ENCODE measurements at places on chromosomes 6 and 20.

DNA sequence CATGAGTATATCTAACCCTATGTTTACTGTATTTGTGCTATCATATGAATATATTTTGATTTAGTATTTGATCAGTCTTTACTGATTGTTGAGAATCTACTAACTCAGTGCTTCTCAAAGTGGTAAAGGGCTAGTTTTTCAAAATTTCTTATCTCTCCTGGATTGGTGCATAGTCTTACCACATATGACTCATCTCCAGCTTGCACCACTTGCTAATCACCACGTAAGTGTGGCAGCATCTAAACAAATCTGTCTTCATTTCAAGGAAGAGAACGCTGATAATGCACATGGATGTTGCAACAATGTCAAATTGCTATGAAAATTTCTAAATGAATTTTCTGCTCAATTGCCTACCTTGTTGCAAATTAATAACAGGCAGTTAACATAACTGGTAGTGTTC is 299.5 kb downstream of the PAX1 start:
- H3K4me3 ChIP-seq = no peak overlapping the region
- no peaks in the 10 kb centered on the region for H3K36me3 ChIP-seq
- no peak for DNase-seq
- no peaks in the 10 kb centered on the region for H3K27me3 ChIP-seq
- H3K27ac ChIP-seq = no peak overlapping the region

DNA sequence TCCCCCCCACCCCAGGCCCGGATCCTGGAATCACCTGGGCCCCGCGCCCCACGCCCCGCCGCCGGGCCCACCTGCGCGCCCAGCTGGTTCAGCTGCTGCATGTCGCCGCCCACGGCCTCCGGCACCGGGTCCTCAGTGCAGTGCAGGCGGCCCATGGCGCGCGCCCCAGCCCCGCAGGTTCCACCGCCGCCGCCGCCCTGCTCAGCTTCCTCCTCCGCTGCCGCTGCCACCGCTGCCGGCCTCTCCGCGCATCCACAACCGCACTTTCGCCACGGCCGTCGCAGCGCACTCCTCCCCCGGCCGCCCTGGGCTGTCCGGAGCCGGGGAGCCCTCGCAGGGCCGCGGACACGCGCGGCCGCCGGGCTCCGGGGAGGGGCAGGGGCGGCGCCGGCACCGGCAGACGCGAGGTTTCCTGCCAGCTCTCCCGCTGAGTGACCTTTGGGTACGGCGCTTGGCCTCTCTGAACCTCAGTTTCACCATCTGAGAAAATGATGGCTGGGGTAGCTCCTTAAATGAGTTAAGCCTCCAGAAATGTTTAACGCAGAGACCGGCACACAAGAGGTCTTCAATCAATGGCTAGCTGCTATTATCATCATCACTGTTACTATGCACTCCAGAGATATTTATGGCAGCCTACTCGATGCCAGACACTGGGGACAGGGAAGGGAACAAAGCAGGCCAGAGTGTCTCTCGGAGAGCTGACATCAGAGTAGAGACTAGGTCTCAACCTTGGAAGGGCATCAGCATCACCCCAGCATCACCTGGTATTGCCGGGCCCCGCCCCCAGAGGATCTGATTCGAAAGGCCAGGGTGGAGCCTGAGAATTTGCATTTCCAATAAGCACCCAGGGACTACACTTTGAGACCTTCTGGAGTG is at the start of gene COMMD7:
Gene COMMD7 (minus strand): TSS at position 231 of the 876 bp plus-strand sequence. CDS start 76 bp downstream, at position 155.
- H3K4me1 ChIP-seq = peaks cover 5% of the 10 kb centered on the region
- H3K27ac ChIP-seq = peak within 1 kb of the TSS; percentile 55
- peak within 1 kb of the TSS; percentile 81 for H3K4me3 ChIP-seq

GRCh38 chr6:14542670-14543366 is 425.2 kb downstream of the CD83 start:
- no peaks in the 10 kb centered on the region for H3K36me3 ChIP-seq
- no peak overlapping the region for H3K4me3 ChIP-seq

DNA sequence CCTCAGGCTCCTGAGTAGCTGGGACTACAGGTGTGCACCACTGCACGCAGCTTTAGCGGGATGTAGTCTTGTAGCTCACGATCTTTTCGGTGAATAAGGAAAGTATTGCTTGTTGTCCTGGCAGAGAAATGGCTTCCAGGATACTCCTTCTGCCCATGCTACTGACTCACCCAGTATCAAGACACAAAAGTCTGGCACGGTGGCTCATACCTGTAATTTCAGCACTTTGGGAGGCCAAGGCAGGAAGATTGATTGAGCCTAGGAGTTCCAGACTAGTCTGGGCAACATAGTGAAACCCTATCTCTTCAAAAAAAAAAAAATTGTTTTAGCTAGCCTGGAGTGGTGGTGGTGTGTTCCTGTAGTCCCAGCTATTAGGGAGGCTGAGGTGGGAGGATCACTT is 40.9 kb upstream of the B4GALT5 start:
- DNase-seq = no peak
- H3K4me1 ChIP-seq = peaks cover 31% of the 10 kb centered on the region
- no peaks in the 10 kb centered on the region for H3K36me3 ChIP-seq
- no peak overlapping the region for H3K4me3 ChIP-seq
- H3K27me3 ChIP-seq = no peaks in the 10 kb centered on the region

GRCh38 chr6:26032340-26033084 is 54.7 kb upstream of the HFE start:
- peak; percentile 59 for DNase-seq
- H3K4me3 ChIP-seq = peak overlapping the region; percentile 69
- H3K27me3 ChIP-seq = no peaks in the 10 kb centered on the region
- peak overlapping the region; percentile 98 for H3K27ac ChIP-seq
- no peaks in the 10 kb centered on the region for H3K36me3 ChIP-seq

GRCh38 chr6:22026164-22026678 is 270.6 kb downstream of the PRL start:
- H3K4me3 ChIP-seq = no peak overlapping the region
- no peaks in the 10 kb centered on the region for H3K27me3 ChIP-seq
- H3K36me3 ChIP-seq = no peaks in the 10 kb centered on the region
- no peaks in the 10 kb centered on the region for H3K4me1 ChIP-seq
- DNase-seq = no peak

- no peak overlapping the region for H3K27ac ChIP-seq
- no peaks in the 10 kb centered on the region for H3K36me3 ChIP-seq
- H3K27me3 ChIP-seq = no peaks in the 10 kb centered on the region
Measured at GRCh38 chr20:46076806-46077205, 13.0 kb downstream of the NCOA5 start.

DNA sequence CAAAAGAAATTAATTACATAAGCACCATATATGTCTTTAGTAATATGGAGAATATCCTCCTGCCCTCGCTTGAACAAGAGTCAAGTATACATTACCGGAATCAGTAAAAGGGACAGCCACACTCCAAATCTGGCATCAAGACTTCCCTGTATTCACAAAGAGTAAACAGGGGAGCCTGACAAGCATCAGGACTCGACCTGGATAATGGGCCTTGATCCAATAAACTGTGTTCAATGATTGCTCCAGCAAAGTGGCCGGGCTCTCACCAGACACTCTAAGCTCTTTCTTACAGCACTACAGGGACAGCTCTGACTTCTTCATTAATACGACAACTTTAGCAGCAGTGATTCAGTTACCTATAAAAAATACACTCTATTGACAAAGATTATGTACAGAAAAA is 307.9 kb upstream of the POU3F2 start:
- no peak overlapping the region for H3K4me3 ChIP-seq
- no peak for DNase-seq
- peaks cover 8% of the 10 kb centered on the region for H3K4me1 ChIP-seq
- no peaks in the 10 kb centered on the region for H3K27me3 ChIP-seq

DNA sequence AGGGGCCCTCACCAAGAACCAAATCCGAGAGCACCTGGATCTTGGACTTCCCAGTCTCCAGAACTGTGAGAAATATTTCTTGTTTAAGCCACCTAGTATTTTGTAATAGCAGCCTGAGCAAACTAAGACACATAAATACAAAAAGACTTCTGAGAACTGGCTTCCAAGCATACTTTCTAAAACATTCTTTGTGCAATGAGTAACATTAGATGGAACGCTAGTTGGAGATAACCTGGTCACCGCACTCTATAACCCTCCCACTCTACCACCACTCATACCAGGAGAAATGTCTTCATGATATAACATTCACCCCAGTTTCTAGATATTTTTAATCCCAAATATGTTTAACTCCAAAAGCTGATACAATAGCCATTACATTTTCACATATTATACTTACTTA is 169.5 kb upstream of the THEMIS start:
- no peaks in the 10 kb centered on the region for H3K27me3 ChIP-seq
- H3K27ac ChIP-seq = peak overlapping the region; percentile 81
- H3K36me3 ChIP-seq = no peaks in the 10 kb centered on the region

DNA sequence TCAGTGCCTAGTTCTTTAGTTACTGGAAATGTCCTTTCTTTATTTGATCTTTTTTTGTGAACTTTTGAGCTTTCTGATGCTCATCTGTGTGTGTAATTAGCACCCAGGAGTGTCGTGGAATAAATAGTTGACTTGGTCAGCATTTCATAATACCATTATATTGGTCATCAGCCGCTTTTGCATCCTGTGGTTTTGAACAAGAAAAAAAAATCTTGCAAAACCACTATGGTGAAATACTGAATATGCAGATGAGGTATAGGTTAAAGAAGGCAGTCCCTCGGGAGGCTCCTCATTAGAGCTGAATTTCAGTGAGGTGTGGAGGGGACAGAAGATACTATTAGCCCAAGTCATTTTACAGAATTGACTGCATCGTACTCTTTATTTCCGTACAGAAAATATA is 90.1 kb downstream of the FOXO3 start:
- no peaks in the 10 kb centered on the region for H3K27me3 ChIP-seq
- H3K4me3 ChIP-seq = no peak overlapping the region
- H3K4me1 ChIP-seq = peaks cover 93% of the 10 kb centered on the region

- H3K4me1 ChIP-seq = no peaks in the 10 kb centered on the region
- H3K27me3 ChIP-seq = no peaks in the 10 kb centered on the region
- no peak overlapping the region for H3K27ac ChIP-seq
- DNase-seq = no peak
- H3K4me3 ChIP-seq = no peak overlapping the region
- no peaks in the 10 kb centered on the region for H3K36me3 ChIP-seq
Measured at GRCh38 chr6:164097056-164097455, 682.5 kb downstream of the QKI start.

GRCh38 chr20:59948212-59948611 is 8.0 kb downstream of the FAM217B start:
- peak overlapping the region; percentile 35 for H3K27ac ChIP-seq
- no peak for DNase-seq
- peaks cover 13% of the 10 kb centered on the region for H3K4me1 ChIP-seq
- no peaks in the 10 kb centered on the region for H3K27me3 ChIP-seq
- no peak overlapping the region for H3K4me3 ChIP-seq

- no peak overlapping the region for H3K27ac ChIP-seq
- H3K4me3 ChIP-seq = no peak overlapping the region
Measured at GRCh38 chr20:58112017-58112781, 116.3 kb downstream of the ANKRD60 start.

DNA sequence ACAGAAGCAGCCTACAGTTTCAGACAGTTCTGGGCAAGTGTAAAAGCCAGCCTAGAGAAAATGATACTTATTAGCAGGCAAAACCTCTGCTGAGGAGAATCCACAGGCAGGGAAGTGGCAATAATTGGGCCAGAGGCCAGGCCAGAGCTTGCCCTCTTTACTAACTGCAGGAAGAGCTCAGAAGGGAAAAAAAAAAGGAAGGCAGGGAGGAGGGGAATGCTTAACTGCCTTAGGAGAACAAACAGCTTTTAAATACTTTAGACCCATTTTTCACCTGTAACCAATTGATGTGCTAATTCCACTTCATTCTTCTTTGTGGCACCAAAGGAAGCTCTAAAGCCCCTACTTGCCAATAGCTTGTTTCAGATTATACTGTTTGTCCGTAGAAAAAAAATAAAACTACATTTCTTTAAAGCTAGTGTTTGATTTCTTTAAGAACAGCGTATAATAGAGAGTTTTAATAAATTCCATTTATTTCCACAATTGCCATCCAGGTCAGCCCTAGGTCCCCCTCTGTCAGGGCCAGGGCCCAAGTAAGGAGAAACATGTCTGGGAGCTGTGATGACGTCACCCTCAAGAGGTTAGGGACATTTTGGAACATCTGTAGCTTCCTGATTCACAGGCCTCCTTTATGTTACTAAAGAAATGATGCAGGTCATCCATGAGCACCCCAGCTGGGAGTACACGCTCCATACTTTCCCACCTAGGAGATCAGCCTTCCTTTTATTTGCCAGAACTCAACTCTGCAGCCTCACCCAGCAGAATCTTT is 384.3 kb downstream of the CDC5L start:
- H3K4me1 ChIP-seq = no peaks in the 10 kb centered on the region
- no peak for DNase-seq
- no peak overlapping the region for H3K27ac ChIP-seq
- no peak overlapping the region for H3K4me3 ChIP-seq
- H3K27me3 ChIP-seq = no peaks in the 10 kb centered on the region

DNA sequence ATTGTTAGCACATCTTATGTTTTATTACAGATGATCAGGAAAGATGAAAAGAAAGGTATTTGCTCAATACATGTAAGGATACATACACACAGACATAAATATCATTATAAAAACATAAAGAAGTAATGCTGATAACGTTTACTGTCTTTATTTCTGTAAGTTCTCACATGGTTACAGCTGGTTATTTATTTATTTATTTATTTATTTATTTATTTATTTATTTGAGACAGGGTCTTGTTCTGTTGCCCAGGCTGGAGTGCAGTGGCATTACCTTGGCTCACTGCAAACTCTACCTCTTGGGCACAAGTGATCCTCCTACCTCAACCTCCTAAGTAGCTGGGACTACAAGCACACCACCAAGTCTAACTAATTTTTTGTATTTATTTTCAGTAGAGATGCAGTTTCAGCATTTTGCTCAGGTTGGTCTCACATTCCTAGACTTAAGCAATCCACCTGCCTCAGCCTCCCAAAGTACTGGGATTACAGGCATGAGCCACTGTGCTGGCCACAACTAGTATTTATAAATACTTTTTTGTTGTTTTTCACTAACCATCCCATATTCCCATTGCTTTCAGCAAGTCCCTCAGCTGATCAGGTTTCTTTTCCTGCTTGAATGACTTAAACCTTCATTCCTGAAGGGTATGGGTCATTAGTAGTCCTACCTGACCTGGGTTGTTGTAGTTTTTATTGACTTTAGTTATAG is 35.8 kb downstream of the HLA-B start:
- H3K36me3 ChIP-seq = no peaks in the 10 kb centered on the region
- no peak overlapping the region for H3K27ac ChIP-seq
- H3K4me1 ChIP-seq = no peaks in the 10 kb centered on the region
- DNase-seq = no peak

DNA sequence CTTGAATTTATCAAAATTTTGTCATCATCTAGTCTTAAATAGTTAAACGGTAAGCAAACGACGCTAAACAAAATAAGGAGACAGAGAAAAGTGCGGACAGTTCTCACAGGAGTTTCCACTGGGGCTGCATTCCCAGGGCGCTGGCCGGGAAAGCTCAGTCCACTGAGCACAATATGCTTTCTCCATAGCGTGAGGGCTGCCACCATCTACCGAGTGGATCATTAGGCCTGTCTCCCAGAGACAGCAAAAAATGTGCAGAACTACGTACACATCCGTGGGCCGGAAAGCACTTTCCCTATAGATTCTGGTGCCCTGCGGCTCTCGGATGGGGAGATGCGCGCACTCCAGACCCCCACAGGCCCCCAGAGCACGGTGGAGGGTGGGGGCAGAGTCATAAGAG is 84.9 kb downstream of the THBS2 start:
- no peak for DNase-seq
- H3K27me3 ChIP-seq = no peaks in the 10 kb centered on the region
- no peaks in the 10 kb centered on the region for H3K36me3 ChIP-seq
- H3K27ac ChIP-seq = no peak overlapping the region

- H3K36me3 ChIP-seq = peaks cover 16% of the 10 kb centered on the region
- H3K27me3 ChIP-seq = no peaks in the 10 kb centered on the region
- no peaks in the 10 kb centered on the region for H3K4me1 ChIP-seq
- DNase-seq = no peak
- no peak overlapping the region for H3K27ac ChIP-seq
Measured at GRCh38 chr6:78947962-78948361, 80.6 kb downstream of the IRAK1BP1 start.
